SHP77 (cell line): ENCODE measurements at places on chromosomes 4 and X.

GRCh38 chr4:183438458-183439113, 5.8 kb upstream of the CDKN2AIP start:
- peak; percentile 5 for DNase-seq

- DNase-seq, result no peak
These were observed 55.3 kb downstream of the SOD3 start for GRCh38 chr4:24850674-24851073.

DNA sequence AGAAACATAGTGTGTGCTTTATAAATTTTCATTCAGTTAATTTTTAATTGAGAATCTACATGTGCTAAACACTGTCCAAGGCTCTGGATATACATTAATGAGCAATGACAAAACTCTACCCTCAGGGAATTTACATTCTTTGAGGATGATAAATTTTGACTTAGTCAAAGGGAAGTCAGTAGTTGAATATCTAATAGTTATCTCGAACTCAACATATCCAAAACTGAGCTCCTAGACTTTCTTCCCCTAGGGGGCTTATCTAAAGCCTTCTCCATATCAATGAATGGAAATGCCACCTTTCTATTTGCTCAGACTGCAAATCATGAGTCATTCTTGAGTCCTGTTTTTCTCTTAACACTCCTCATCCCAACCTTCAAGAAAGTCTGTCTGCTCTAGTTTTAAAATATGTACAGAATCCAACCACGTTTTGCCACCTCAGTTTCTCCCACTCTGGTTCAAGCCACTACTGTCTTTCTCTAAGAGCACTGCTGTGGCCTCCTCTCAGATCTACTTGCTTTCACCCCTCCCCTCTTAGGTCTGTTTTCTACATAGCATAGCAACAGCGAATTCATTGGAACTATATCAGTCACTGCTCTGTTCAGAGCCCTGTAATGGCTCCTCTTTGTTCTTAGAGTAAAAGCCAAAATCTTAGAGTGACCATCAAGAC, 9.5 kb downstream of the PARM1 start:
- no peak for DNase-seq

DNA sequence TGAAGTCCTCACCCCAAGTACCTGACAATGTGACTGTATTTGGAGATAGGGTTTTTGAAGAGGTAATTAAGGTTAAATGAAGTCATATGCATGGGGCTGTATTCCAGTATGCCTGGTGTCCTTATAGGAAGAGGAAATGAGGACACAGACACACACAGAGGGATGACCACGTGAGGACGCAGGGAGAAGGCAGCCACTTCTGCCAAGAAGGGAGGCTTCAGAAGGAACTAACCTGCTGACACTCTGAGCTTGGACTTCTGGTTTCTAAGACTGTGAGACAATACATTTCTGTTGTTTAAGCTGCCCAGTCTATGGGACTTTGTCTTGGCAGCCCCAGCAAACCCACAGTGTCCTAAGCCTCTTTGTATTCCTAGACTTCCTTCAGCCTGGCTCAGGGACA, 3.0 kb upstream of the SLC2A9 start:
- DNase-seq, result no peak

DNA sequence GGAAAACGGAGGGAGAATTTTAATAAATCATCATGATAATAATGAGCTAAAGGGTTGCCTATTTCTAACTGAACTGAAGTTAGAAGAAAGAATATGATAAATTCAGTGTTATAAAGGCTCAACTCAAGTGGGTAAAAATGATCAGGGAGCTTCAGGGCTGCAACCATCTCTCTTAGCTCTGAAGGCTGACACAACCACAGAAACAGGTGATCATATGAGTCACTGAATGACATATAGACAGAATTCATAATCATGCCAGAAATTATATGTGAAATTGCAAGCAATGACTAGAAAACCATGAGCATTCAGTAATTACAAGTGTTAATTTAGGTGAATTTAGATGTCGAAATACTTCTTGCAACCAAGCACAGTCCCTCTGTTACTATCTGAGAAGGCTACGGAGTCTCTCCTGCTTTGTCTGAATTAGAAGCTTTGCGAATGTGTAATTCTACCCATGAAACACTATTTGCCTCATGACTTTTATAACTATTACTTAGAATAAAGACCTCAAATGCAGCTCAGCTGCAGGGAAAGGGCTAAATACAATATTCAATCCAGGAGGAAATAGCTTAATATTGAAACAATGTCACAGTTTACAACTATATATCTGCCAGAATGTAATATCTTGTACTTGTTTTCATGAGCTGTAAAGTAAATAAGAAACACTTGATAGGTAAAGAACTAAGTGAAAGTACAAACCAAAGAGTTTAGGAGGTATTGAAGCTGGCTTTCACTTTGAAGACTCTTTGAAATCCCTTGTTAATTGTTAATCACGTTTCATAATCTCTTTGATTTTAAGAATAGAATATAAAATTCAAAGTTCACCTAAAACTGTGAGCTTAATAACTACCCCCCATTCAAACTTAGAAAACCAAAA, 1972.6 kb downstream of the ARAP2 start:
- no peak for DNase-seq

DNA sequence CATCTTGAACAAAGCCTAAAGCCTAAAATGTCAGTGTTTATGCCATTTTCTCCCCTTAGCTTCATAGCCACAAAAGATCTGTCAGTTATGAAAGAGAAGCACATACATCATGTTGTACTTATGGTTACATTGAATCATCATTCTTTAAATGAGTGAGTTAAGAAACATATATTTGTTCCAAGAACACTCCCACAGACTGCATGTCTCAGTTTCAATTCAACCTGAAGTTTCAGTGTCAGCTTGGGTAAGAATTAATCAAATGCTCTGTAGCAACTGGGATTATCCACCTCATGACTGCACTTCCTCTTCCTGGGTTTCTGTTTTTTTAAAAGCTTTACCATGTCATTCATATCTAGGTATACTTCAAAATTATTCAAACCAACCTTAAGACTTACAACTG, 3.9 kb upstream of the TMPRSS11B start:
- DNase-seq, result no peak

GRCh38 chrX:32281853-32282252, 929.5 kb downstream of the DMD start:
- DNase-seq, result no peak

DNA sequence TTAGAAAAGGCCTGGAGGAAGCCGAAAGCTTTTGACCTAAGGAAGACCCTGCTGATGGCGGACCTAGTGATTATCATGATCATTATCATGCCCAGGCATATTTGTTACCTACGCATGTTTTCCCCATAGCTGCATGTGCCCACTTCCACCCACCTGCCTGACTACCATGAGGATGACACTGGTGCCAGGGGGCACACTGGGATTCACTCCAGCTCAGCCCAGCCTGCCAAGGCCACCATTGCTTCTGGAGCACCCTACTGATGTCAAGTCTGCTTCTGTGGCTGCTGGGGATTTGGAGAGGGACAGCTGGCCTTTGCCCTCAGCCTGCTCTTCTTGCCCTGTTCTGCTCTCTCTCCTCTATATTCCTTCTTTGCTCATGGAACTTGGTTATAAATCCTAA, 124.7 kb upstream of the NALF2 start:
- DNase-seq, result no peak

DNA sequence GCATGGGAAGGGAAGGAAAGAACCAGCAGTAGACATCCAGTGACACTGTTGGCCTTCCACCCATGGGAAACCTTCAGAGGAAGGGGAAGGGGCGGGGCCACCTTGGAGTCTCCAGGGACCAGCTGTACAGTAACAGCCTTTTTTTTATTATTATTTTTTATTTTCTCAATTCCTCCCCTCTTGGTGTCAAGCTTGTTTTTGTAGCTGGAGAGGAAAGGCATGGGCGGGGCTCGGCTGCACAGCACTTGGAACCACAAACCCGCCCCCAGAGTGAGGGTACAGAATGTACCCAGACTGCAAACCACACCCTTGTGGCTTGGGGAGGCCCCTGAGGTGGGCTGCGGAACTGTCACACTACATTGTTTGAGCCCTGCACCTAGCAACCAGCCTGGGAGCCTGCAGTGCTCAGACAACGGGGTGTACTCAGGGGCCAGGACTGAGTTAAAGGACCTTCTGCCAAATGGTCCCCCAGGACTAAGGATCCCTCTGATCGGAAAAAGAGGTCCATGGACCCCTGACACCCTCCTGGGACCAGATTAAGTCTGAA, 45.7 kb downstream of the PRPS1 start:
- no peak for DNase-seq

DNA sequence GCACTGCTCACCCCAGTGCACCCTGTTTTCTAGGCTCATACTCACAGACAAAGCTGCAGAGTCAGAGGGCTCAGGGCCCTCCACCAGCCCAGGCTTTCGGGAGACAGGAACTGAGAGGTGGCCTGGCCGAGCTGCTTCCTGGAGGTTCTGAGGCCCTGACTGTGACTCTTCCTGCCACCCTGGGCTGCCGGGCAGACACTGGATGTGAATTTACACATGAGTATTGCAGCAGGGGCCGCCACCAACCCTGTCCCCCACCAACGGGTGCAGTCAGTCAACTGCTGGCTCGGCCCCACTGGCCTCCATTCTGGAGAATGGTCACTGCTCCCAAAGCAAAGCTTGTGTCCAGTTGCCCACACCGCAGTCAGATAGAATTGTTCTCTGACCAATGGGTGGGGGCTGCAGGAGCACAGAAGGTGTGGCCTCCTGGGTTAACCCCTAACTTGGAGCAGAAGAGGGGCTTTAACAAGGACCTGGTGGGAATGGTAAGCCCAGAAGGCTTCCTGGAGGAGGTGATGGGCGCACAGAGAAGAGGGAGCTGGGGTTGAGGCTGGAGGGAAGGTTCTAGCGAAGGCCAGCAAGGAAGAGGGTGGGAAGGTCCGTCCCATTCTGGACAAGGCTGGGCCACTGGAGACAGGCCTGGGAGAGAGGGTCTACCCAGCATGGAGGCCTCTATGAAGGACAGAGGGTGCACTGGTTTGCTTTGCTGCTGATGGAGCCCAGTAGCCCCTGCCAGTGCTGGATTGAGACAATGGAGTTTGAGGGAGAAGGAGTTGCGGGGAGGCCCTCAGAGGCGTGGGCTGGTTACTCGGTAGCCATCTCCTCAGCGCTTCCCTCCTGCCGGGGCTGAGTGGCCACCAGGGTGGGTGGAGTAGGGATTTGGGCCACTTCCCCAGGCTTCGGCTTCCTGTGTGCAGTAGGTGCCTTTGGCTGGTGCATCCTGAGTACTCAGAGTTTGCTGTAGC, 135.3 kb downstream of the CPZ start:
- DNase-seq, result peak; percentile 24

GRCh38 chrX:13212191-13212651, 107.6 kb downstream of the ATXN3L start:
- no peak for DNase-seq

DNA sequence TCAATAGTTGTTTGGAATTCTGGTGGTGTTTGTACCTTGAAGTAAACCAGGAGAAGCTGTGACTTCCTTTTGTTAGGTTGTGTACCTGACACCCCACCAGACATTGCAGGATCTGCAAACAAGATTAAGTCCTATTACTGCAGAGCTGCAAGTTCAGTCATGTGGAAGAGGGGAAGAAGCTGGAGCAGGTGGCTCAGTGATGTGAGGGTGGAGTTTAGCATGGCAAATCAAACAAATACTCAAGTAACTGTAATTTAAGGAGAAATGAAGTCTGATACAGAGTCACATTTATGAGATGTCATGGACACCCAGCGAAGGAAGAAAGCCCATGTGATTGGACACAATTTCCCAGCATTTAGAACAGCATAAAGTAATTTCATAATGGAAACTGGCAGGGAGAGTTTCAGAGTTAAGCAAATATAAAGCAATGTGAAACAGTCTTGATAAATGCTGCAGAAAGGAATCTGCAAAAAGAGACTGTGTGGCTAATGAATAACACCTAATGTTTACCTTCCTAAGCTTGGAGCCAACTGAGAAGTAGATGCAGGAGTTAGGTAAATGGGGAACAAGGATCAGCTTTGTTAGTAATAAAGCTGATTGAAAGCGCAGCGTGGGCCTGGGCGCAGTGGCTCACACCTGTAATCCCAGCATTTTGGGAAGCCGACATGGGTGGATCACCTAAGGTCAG, 249.1 kb downstream of the GBA3 start:
- no peak for DNase-seq

- DNase-seq, result no peak
These were observed 14.5 kb downstream of the WDFY3 start for GRCh38 chr4:84952004-84952403.

DNA sequence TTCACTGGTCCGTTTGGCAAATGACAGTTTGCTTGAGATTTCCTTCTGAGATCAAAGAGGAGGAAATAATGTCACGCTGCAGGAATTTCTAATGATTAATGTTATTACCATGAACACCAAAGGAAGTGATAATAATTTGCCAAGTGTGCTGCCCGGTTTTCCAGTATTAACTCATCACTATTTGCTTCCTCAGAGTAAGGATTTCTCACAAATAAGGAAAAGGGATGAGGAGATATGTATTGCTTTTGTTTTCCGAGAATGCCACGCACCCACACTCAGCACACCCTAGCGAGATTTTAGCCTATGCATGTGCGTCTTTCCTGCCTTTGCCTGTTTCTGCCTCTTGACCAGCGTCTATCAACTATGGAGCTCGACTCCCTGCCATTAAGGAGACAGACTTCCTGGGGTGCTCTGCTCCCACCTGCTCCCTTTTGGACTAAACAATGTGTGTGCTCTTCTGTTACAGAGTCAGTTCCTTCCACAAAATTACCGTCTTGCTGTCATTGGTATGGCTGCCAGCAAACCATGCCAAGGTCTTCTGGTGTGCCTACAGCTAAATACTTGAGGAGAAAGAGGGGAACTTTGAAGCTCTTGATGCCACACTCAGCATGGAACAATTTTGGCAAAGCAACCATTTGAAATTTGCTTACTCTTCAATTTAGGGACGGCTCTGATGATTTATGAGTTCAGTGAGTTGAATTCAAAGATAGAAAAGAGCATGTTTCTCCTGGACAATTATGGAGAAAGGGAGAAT, 393.1 kb upstream of the ZFP42 start:
- no peak for DNase-seq
